ENCODE measurements at places on chromosomes 6 and 20.

GRCh38 chr20:54622333-54623295, 147.2 kb downstream of the DOK5 start:
- no peak for DNase-seq

- no peak for DNase-seq
Observed at GRCh38 chr6:158488065-158488464, 71.8 kb upstream of the TMEM181 start.

DNA sequence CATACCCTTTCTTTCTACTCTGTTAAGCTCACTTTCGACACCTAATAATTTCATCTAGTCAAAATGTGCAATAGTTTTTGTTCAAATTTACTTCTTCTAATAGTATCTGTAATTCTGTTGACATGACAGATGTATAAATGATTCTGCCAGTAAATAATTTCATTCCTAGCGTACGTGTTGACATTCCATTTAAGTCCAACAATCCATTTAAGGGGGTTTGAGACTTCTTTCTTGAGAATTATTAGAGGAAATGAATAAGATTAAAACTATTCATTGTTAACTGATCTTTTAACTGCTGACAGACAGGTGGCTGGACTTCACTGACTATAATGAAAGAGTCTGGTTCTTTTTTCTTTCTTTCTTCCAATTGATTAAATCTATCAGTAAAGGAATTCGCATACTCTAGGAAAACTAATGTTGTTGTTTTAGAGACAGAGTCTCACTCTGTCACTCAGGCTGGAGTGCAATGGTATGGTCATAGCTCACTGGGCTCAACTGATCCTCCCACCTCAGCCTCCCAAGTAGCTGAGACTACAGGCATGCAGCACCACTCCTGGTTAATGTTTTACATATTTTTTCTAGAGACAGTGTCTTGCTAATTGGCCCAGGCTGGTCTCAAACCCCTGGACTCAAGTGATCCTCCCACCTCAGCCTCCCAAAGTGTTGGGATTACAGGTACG, 55.9 kb downstream of the MAP3K5 start:
- DNase-seq = no peak

DNA sequence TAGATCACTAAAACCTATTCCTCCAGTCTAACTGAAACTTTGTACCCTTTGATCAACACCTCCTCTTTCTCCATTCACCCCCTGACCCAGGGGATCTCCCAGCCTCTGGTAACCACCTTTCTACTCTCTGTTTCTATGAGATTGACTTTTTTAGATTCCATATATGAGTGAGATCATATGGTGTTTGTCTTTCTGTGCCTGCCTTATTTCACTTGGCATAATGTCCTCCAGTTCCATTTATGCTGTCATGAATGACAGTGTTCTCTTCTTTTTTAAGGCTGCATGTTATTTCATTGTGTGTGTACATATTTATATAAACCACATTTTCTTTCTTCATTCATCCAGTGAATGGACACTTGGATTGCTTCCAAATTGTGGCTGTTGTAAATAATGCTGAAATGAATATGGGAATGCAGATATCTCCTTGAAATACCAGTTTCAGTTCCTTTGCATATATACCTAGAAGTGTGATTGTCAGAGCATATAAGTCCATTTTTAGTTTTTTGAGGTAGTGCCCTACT, 57.7 kb downstream of the DHX35 start:
- no peak for DNase-seq

GRCh38 chr20:11452326-11452725, 465.4 kb upstream of the BTBD3 start:
- DNase-seq = no peak

DNA sequence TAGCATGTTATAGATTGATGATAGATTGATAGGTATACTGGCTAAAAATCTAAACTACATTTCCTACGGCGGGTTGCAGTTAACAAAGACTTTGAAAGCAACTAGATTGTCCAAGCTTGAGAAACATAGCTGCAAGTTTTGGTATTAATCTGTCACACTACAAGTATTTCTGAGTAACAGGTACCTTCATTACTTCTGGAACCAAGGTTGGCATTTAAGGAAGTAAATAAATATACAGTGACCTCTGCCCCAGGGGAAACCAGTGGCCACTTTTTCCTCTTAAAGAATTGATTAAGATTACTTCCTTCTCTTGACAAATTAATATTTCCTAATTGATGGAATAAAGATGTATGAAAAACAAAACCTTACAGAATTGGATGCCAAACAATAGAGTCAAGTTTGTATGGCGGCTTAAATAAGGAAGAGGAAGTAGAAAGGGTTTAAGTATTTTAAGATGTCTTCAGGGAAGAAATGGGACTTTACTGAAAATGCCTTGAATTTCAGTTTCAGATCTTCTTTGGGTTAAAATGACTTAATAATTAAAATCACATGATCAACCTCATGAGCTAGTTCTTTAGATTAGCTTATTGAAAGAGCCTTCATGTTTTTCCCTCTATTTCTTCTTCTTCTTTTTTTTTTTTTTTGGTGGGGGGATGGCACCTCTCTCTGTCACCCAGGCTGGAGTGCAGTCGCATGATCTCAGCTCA, 132.8 kb downstream of the DOK5 start:
- DNase-seq = no peak

- DNase-seq = no peak
Observed at GRCh38 chr20:46074006-46074405, 15.8 kb downstream of the NCOA5 start.

- DNase-seq = no peak
Observed at GRCh38 chr6:7559196-7559595, 17.7 kb downstream of the DSP start.

GRCh38 chr20:56841346-56841908, 212.3 kb downstream of the TFAP2C start:
- DNase-seq = no peak

GRCh38 chr6:73980096-73980495, 284.1 kb downstream of the CD109 start:
- no peak for DNase-seq

DNA sequence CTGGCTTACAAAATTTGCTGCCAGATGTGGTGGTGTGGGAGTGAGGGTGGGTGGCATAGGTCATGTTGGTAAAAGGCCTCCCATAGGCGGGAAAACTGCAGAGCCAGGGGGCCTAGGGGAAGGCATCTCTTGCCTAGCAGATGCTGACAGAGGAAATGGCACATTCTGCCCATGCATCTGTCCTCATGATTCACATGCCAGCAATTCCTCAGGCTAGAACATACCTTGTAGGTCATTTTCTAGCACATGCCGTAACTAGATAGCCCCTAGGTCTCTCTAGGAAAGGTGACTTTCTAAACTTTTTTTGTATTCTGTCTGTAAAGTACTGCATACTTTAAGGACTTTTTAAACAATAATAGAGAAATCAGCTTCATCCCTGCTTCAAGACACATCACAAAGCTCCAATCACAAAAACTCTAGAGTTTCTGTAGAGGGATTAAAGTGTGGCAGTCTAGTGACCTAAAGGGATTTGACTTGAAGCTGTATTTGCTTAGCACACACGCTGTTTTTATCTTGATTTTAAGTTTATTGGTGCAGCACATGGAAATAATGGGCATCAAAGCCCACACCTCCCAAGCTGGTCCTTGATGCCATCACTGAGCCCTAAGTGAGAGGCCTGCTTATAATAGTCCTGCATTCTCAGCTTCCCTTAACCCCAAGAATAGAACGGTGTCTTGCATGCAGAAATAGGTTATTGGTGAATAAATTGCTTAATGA, 55.2 kb downstream of the ANKEF1 start:
- no peak for DNase-seq

GRCh38 chr20:48102076-48102787, 317.0 kb upstream of the SULF2 start:
- DNase-seq = no peak

DNA sequence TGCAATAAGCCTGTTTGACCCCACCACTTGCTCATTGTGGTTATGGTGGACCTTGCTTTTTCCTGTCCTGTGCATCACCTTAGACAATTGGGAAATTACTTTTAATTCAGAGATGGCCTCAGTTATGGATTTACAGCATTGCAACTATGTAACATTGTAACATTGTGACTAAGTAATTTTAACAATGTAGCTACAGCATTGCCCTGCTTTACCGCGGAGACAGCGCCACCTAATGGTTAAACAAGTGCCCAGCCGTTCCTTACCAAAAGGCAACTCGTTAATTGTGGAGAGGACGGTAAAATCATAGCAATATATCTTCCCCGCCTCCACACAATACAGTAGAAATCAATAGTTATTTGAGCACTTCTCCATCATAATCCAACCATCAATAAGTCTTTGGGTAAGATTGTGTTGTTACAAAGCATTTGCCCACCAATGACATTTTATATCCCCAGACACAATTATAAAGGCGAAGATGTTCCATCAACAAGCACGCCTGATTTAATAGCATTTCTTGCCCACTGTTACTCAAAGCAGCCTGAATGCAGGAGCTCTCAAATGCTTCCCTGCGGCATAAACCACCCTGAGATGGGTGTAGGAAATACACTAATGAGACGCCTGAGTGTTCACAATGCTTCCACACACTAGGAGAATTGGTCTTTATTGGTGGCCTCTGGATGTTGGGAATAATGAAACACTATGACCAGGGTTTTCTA, 93.7 kb downstream of the PROKR2 start:
- DNase-seq = peak; percentile 24

DNA sequence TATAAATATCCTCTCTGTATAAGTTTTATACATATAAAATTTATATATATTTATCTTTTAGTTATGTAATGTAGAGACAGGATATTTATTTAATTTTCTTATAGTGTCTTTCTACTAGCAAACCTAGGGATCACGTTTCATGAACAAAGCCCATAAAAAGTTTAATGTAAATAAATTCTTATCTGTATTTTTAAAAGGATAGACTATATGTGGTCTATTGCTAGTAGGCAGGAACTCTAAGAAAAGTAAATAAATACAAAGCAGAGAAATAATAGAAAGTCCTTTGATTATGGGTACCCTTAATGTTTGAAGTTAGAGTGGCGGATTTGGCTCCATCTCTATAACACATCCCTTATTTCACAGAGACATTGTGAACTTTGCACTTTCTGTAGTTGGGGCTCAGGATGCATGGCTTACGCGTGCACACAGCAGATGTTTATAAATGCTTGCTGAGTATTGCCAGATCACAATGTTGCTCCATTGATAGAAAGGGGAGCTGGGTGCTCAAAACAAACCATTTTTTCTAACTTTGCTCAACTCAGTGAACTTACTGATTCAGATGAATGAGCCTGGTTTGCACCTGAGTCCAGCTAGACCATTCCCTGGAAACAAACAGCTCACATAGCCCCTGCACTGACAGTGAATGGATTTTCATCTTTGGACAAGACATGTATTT, 179.1 kb downstream of the SYNE1 start:
- DNase-seq = no peak

DNA sequence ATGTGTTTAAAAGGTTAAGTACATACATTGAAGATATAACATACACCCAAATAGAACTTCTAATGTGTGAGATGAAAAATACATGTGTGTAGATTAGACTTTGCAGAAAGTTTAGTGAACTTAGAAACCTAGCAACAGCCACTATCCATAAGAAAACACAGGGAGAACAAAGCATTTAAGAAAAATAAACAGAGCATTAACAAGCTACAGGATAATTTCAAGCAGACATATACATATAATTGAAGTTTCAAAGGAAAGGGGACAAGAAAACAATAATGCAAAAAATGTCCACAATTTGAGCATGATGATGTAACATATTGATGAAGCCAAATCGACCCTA, 18.2 kb upstream of the THBS2 start:
- DNase-seq = no peak

DNA sequence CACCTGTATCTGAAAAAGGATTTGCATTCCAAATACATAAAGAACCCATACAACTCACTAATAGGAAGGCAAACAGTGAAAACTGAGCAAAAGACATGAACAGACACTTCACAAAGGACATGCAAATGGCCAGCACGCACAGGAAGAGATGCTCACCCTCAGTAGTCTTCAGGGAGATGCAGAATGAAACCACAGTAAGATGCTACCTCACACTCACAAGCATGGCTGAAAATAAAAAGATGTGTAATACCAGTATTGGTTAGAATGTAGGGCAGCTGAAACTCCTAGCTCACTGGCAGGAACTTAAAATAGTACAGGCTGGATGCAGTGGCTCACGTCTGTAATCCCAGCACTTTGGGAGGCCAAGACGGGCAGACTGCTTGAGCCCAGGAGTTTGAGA, 64.6 kb downstream of the SNX5 start:
- no peak for DNase-seq

DNA sequence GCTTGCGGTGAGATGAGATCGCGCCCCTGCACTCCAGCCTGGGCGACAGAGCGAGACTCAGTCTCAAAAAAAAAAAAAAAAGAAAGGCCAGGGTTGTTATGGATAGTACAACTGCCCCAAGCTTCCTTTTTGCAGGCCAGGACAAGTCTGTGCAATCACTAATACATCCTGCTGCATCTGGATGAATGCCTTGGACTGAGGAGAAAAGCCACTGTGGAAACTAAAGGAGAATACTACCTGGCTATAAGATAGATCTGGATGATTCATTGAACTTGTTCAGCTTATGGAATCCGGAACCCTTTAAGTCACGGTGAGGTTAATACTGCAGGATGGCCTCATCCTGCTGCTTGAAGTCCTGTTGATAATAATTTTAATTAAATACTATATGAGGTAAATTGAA, 278.2 kb downstream of the TFAP2A start:
- no peak for DNase-seq

DNA sequence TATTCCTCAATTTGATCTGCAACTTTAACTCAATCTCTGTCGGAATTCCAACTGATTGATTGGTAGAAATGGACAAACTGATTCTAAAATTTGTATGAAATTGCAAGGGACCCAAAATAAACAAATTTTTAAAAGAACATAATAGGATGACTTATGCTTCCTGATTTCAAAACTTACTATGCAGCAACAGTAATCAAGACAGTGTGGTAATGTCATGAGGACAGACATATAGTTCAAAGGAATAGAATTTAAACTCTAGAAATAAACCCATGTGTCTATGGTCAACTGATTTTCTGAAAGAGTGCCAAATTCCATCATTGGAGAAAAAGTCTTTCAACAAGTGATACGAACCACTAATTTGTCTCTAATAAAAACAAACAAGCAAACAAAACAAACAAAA, 1320.1 kb upstream of the GJE1 start:
- DNase-seq = no peak

GRCh38 chr6:162344646-162345010, 382.9 kb downstream of the PRKN start:
- DNase-seq = no peak

GRCh38 chr6:156031516-156031915, 575.9 kb upstream of the NOX3 start:
- no peak for DNase-seq

- no peak for DNase-seq
Observed at GRCh38 chr6:47254906-47255305, 54.8 kb downstream of the TNFRSF21 start.

DNA sequence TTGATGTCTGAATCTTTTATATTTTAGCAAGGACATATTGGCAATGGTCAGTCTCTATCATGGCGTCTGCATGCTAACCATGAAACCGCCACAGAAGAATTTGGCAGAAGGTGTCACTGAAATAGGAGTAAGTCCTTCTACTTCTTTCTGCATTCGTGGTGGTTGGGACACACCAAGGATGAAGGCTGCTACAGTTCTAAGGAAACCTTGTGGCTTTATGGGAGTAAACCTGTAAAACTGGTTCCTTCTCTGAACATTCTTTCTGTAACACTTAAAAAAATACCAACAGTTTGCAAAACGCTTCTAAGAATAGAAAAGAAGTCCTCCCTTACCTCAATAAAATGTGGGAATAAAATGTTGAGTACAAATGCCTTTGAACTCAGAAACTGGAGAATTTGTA, 195.3 kb downstream of the SLC24A3 start:
- no peak for DNase-seq

GRCh38 chr20:51092338-51092737, 69.4 kb upstream of the KCNG1 start:
- no peak for DNase-seq

Measured in activated CD4-positive, CD25-positive, alpha-beta regulatory T cell treated with anti-CD3 and anti-CD28 coated beads, Interleukin-2, amount 50 U/mL, for 16 hours (primary cell).